Fibroblast of lung (primary cell): ENCODE measurements at places on chromosomes 1 and 21. TPM values are rescaled to one million over a fixed set of nuclear protein-coding genes. Genes with fewer than 3 reads are reported as not detected.
A peak's percentile ranks its signal among the peaks of the same experiment; 100 is the strongest.

RUSC1 gene
- 9.8 and 12.6 TPM in 2 replicates for total RNA-seq

C1orf50 gene
- total RNA-seq: 4.4 and 5.9 TPM in 2 replicates

DUSP23 gene
- total RNA-seq: 11.6 and 21.6 TPM in 2 replicates

- no peak for DNase-seq
- H3K4me1 ChIP-seq: no peaks in the 10 kb centered on the region
- no peaks in the 10 kb centered on the region for H3K36me3 ChIP-seq
- no peak overlapping the region for H3K4me3 ChIP-seq
Measured at GRCh38 chr21:40208948-40209345, 341.7 kb downstream of the PCP4 start.

DNA sequence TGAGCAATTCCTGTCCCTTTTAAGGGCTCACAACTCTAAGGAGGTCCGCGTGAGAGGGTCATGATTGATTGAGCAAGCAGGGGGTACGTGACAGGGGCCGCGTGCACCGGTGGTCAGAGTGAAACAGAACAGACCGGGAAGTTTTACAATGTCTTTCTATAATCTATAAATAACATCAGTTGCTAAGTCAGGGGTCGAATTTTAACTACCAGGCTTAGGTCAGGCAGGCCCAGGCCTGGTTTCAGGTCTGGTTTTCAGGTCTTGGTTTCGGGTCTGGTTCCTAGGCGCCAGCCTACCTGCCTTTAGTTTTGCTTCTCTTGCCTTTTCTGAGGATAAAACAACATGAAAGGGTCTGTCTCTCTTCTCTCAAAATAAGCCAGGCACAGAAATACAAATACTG is 476.0 kb upstream of the CAMK1G start:
- no peak overlapping the region for H3K4me3 ChIP-seq
- H3K4me1 ChIP-seq: no peaks in the 10 kb centered on the region
- DNase-seq: no peak
- H3K36me3 ChIP-seq: no peaks in the 10 kb centered on the region
- no peak overlapping the region for H3K27ac ChIP-seq

GRCh38 chr1:208637181-208637580 is 393.0 kb upstream of the PLXNA2 start:
- H3K36me3 ChIP-seq: no peaks in the 10 kb centered on the region
- H3K27ac ChIP-seq: no peak overlapping the region
- DNase-seq: no peak
- no peaks in the 10 kb centered on the region for H3K27me3 ChIP-seq

GRCh38 chr1:94806441-94806871 is 13.7 kb upstream of the SLC44A3 start:
- no peak overlapping the region for H3K27ac ChIP-seq
- H3K4me1 ChIP-seq: peaks cover 19% of the 10 kb centered on the region
- DNase-seq: peak; percentile 60
- no peaks in the 10 kb centered on the region for H3K36me3 ChIP-seq
- peak overlapping the region; percentile 46 for H3K4me3 ChIP-seq
- no peaks in the 10 kb centered on the region for H3K27me3 ChIP-seq

- no peaks in the 10 kb centered on the region for H3K27me3 ChIP-seq
- peaks cover 19% of the 10 kb centered on the region for H3K36me3 ChIP-seq
Measured at GRCh38 chr1:32773018-32773763, 44.0 kb downstream of the YARS1 start.

- H3K27ac ChIP-seq: no peak overlapping the region
- no peak for DNase-seq
- no peaks in the 10 kb centered on the region for H3K27me3 ChIP-seq
- H3K4me3 ChIP-seq: no peak overlapping the region
- H3K36me3 ChIP-seq: no peaks in the 10 kb centered on the region
Measured at GRCh38 chr1:85245891-85246290, 13.6 kb downstream of the C1orf52 start.

DNA sequence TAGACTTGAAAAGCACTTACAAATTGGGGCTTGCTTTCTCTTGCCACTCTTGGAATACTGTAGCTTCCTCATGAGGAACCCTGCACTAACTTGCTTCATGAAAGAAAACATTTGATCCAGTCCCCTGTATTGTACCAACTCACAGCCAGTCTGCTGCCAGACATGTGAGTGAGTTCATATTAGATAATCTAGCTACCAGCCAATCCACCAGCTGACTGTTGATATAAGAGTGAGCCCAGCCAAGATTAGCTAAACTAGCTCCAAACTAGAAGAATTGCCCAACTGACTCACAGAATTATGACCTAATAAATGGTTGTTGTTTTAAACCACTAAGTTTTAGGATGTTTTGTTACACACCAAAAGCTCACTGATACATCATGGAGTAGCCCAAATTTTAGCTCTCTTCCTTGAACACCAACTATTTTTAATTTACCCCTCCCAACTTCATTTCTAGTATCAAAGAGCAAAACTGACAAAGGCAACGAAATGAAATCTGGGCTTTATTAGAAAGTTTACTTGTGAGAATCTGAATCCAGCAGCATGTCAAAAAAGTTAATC is 6.6 kb upstream of the RGS8 start:
- no peak overlapping the region for H3K27ac ChIP-seq
- H3K4me1 ChIP-seq: no peaks in the 10 kb centered on the region
- no peaks in the 10 kb centered on the region for H3K36me3 ChIP-seq
- H3K4me3 ChIP-seq: no peak overlapping the region

DNA sequence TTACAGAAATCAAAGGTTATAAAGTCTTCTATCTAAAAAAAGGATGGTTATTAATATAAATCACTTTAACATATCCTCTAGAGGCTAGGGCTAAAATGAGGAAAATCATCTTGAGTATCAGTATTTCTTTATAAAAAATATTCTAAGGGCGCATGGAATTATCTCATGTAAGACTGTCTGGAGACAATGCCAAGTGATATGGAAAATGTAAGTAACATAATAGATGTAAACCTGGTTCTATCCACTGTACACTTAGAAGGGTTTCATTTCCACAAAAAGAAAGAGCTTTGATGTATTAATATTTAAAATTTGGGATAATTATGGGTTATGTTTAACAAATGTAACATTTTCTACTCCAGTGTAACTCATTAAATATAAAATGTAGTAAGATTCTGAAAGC is 95.9 kb upstream of the DPH5 start:
- DNase-seq: no peak
- H3K4me3 ChIP-seq: no peak overlapping the region
- no peaks in the 10 kb centered on the region for H3K4me1 ChIP-seq
- H3K36me3 ChIP-seq: no peaks in the 10 kb centered on the region

DNA sequence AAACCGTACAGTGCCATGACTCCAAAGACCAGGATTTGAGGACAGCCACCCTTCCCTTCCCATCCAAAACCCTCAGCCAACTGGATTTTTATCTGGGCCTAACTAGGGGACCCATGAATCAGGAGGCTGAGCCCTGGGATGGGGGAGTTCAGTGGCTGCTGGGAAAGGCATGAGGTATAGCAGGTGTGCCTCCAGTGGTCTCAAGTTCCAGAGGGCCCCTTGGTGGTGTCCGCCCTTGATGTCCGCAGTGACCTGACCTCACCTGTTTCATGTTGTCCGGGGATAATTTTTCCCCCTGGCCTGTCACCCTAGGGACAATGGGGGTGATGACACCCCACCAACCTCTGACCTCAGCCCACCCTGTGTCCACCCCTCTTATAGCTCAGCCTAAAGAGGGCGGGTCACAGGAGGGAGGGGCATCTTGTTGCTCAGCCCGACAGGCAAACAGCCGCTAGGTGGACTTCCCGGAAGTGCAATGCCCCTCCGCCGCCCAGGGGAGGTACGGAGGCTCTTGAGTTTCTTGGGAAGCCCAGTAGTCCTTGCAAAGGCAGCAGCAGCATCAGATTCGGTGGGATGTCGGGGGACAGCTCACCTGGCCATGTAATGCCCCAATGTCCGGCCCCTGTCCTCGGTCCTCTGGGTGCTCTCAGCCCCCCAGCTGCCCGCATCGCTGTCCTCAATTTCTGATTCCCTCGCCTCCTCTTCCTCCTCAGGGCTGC is 13.8 kb upstream of the IL22RA1 start:
- no peaks in the 10 kb centered on the region for H3K36me3 ChIP-seq
- no peak for DNase-seq
- peaks cover 13% of the 10 kb centered on the region for H3K27me3 ChIP-seq
- no peak overlapping the region for H3K27ac ChIP-seq
- no peak overlapping the region for H3K4me3 ChIP-seq
- H3K4me1 ChIP-seq: no peaks in the 10 kb centered on the region

DNA sequence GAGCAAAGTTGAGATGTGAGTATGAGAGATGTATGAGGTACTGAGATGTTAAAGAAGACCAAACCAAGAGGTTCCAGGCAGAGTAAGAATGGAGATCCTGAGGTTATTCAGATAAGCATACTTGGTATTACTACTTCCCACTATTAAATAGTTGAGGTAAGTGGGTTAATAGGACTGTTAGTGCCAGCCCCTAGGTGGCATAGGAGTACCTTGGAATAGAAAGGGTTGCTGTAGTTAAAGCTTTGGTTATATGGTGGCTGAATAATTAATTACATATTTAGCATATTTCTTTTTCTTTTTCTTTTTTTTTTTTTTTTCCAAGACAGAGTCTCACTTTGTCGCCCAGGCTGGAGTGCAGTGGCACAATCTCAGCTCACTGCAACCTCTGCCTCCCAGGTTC is 397.9 kb upstream of the TMPRSS15 start:
- no peaks in the 10 kb centered on the region for H3K27me3 ChIP-seq
- H3K4me1 ChIP-seq: no peaks in the 10 kb centered on the region
- no peak overlapping the region for H3K4me3 ChIP-seq
- no peak for DNase-seq
- H3K27ac ChIP-seq: no peak overlapping the region

GRCh38 chr21:24423546-24423945 is 1183.7 kb downstream of the MRPL39 start:
- no peak overlapping the region for H3K27ac ChIP-seq
- no peaks in the 10 kb centered on the region for H3K27me3 ChIP-seq
- H3K36me3 ChIP-seq: no peaks in the 10 kb centered on the region
- no peak for DNase-seq
- no peaks in the 10 kb centered on the region for H3K4me1 ChIP-seq
